ENCODE measurements at places on chromosomes 5 and 9.

GRCh38 chr5:169006842-169007790, 293.8 kb downstream of the SLIT3 start:
- DNase-seq: peak; percentile 46

DNA sequence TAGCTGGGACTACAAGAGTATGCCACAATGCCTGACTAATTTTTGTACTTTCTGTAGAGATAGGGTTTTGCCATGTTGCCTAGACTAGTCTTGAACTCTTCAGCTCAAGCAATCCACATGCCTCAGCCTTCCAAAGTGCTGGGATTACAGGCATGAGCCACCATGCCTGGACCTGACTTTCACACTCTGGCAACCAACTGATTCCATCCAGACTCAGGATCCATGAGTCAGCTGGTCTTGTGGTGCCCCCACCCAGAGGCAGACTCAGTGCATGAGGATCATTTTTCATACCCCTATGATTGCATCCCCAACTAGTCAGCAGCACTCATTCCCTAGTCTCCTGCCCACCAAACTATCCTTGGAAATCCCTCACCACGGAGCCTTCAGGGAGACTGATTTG, 375.9 kb downstream of the ANXA1 start:
- no peak for DNase-seq

DNA sequence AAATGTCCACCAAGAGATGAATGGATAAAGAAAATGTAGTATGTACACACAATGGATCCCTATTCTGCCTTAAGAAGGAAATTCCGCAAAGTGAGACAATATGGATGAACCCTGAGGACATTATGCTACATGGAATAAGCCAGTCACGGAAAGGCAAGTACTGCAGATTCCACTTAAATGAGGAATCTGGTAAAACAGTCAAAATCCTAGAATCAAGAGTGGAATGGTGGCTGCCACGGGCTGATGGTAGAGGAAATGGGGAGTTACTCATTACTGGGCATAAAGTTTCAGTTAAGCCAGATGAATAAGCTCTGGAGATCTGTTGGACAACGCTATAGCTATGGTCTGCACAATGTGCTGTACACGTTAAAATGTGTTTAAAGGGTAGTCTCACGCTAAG, 47.2 kb downstream of the STK10 start:
- no peak for DNase-seq

DNA sequence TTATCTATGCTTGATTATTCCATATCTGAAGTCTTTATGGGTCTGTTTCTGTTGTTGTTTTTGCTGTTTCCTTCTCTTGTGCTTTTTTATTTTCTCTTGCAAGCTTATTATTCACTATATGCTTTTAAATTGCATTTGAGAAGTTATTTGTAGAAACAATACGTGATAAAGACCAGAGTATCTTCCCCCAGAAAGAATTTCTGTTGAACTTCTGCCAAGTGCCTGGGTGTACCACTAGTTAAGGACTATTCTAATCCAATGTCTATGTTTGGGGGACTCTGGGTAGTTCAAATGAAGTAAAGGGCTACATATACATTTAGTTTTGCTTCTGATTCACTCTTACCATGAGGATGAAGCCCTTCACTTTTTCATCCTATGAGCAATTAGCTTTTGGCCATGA, 54.3 kb downstream of the SLF1 start:
- DNase-seq: no peak

DNA sequence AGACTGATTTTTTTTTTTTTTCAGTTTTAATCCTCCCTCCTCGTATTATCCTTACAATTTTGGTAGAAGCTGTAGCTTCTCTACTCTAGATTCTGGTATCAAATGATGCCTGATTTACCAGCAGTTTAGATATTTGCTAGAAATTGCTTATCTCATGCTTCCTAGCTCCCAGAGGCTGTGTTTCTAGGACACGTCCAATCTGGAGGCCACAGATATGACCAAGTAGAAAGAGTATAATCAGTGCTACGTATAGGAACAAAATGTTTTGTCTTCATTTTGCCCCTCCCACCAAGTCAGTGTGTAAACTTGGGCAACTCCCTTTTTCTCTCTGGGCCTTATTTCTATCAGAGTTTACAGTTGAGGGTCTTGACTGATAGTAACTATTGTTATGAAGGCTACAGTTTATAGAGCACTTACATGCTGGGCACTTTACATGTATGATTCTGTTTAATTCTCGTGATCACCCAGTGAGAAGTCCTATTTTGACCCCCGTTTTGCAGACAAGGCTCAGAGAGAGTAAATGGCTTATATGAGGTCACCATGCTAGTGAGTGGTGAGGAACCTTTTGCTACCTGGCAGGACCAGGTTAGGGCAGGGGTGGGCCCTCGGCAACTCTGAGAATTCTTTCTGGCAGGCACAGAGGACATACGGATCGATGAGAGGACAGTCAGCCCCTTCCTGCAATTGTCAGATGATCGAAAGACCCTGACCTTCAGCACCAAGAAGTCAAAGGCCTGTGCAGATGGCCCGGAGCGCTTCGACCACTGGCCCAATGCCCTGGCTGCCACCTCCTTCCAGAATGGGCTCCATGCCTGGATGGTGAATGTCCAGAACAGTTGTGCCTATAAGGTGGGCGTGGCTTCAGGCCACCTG, 7.6 kb downstream of the HDHD3 start:
- no peak for DNase-seq

DNA sequence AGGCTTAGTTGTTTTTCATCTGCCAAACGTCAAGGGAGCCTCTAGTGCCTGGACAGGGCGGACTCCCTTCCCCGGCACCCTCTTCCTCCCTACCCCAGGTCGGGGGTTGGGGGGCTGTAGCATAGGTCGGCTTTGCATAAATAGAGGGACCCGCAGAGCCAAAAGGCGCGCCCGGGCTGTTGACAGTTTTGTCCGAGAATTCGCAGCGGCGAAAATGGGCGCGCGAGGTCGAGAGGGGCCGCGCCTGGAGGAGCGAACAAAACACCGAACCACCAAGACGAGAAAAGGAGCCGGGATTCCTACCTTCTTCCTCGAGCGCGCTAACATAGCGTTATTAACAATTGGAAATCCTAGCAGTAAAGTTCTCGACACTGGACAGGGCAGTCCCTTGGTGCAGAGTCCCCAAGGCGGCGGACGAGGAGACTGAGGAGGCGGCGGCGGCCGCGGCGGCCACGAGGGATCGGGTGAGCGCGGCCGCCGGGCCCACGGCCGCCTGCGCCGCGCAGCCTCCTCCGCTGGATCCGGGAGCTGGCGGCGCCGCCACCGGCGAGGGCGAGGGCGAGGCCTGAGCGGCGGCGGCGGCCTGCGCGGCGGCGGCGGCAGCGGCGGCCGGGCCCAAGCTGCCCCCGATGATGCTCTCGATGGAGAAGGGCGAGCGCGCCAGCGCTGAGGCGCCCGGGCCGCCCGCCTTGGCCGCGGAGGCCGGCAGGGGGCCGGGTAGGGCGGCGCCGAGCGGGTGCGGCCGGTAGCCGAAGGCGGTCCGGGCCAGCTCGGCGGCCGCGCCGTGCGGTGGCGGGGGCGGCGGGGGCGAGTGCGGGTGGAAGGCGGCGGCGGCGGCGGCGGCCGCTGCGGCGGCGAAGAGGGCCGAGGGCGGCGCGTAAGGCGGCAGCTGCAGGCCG, 1.7 kb downstream of the FOXD1 start:
- DNase-seq: peak; percentile 63

DNA sequence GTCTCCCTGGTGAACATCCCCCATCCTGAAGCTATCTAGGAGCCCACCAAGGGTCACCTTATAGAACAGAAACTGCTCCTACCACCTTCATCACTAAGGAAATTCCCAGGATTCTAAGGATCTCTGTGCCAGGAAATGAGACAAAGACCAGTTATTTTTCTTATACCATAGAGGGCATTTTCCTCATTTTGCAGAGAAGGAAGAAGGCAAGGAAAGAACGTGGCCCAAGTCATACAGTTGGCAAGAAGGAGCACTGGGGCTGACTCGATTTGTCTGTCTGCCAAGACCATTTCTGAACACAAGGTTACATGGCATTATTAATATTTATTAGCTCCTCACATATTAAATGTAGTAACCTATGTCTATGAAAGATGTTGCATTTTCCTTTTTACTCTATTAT, 49.6 kb upstream of the TNFSF15 start:
- no peak for DNase-seq

- DNase-seq: peak; percentile 50
Measured at GRCh38 chr9:94649100-94649819, 9.9 kb upstream of the FBP1 start.

DNA sequence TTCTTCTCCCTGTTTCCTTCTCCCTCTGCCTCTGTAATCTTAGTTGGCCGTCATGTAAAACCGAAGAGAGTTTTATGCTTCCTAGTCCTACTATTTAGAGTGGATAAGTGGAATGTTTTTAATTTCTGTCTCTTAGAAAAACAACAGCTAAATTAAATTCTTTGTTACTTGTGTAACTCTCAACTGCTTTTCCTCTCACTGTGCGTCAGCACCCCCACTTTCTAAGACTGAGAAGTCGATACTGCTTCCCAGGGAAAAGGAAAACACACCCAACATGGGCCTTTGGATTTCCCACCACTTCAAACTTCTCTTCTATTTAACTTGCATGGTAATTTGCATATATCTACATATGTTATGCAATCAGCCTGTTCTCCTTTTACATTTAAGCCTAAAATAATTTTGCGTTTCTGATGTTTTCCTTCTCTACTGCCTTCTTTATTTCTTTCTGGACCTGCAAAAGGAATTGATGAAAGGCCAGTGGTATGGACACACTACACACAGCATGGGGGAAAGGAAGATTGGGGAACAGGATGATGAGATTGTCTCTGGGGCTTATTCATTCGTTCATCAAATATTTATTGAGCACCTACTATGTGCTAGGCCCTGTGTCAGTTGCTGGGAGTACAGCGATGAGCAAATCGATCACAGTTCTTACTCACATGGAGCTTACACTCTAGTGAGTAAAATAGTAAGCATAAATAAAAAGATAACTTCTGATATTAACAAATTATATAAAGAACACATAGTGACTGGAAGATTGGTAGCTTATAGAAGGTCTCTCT, 52.5 kb upstream of the CTNNA1 start:
- DNase-seq: no peak

- peak; percentile 48 for DNase-seq
Measured at GRCh38 chr5:128844354-128844923, 120.8 kb upstream of the SLC27A6 start.

- DNase-seq: no peak
Measured at GRCh38 chr5:94254214-94254613, 364.2 kb downstream of the KIAA0825 start.

GRCh38 chr5:17882760-17883488, 248.7 kb downstream of the TAF11L14 start:
- DNase-seq: no peak

DNA sequence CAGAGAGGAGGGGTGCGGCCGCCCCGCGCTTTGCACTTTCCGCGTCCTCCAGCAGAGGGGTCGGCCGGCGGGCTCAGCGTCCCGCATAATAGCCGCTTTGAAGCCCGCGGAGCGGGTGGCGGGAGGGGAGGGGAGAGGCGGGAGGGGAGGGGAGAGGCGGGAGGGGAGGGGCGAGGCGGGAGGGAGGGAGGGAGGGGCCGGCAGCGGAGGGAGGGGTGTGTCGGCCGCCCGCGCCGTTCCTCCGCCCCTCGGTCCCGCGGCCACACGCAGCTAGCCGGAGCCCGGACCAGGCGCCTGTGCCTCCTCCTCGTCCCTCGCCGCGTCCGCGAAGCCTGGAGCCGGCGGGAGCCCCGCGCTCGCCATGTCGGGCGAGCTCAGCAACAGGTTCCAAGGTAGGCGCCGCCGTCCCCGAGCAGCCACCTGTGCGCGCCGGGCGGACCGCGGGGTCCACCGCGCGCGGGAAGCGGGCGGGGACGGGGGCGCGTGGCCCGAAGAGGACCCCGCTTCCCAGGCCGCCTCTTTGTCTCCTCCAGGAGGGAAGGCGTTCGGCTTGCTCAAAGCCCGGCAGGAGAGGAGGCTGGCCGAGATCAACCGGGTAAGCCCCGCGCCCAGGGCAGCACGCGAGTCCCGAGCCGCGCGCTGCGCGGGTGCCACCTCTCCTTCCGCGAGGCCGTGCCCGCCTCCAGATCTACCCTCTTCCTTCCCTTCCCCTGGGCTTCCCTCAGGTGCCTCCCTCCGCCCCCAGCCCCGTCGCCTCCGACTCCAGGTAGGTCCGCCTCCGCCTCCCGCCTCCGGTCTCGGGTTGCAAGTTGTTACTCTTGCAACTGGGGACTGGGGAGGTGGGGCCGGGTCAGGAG, at the start of gene AIF1L:
Gene AIF1L (plus strand): TSS at position 263 of the 857 bp plus-strand sequence. CDS start 99 bp downstream, at position 362.
- peak; percentile 58 for DNase-seq

- DNase-seq: no peak
Measured at GRCh38 chr9:117458066-117458465, 43.2 kb upstream of the ASTN2 start.

DNA sequence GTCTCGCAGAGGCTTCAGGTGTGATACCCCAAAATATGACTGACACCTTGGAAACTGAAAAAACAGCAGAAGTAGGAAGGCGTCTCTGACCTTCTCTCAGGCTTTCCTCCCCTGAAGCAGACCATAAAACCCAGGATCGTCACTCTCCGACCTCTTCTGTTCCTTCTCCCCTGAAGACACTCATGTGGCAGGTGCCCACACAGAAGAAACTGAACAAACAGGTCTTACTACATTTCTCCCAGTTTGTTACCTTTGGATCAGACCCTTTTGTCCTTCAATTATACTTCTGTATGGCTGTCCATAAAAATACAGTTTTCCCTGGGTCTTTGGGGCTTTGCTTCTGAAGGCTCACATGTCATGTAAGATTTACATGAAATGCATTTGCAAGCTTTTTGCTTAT, 10.3 kb upstream of the PRUNE2 start:
- DNase-seq: no peak

DNA sequence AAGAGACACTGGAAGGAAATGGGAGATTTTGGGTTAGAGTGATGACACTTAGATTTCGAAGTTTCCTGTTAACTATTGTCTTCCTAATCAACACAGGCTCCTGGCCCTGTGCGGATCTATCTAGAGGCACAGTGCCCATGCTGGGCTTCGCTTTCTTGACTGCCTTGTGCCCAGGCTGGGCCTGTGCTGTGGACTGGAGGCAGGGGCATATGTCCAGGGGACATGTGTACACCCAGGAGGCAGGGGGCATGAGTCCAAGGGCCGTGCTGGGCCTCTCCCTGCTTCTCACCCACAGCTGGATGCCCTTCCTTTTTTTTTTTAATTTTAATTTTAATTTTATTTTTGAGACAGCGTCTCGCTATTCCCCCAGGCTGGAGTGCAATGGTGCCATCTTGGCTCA, 37.6 kb downstream of the EHMT1 start:
- no peak for DNase-seq

DNA sequence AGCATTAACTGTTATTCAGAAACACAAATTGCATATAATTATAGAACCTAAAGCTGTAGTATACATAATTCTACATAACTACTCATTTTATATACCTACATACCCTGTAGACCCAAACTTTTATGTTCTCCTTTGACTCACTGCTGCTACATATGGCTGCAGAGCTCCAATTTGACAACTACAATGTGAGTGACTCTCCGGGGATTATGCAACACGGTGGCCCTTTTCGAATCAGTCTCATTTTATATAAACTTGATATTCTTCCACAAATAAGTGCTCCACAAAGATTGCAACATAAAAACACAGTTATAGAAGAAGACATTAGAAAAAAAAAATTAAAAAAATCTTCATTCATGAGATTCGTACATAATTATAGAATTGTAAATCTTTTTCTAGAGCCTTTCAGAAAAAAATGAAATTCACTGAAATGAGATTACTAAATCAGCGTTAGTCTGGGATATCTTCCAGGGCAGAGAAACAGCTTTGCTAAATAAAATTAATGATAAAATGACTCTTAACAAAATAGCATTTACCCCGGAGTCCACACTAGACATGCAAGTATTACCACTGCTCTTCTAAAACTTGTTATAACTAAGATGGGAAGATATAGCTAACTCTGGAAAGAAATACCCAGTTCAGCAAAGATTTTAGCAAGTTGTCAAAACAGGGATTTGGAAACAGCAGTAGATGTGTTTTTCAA, 52.6 kb downstream of the SRFBP1 start:
- DNase-seq: no peak

- DNase-seq: no peak
Measured at GRCh38 chr5:87150630-87151029, 117.1 kb upstream of the RASA1 start.
